ENCODE measurements at places on chromosomes 6 and 20.

GRCh38 chr6:121884620-121885019, 449.2 kb downstream of the GJA1 start:
- no peak for DNase-seq

DNA sequence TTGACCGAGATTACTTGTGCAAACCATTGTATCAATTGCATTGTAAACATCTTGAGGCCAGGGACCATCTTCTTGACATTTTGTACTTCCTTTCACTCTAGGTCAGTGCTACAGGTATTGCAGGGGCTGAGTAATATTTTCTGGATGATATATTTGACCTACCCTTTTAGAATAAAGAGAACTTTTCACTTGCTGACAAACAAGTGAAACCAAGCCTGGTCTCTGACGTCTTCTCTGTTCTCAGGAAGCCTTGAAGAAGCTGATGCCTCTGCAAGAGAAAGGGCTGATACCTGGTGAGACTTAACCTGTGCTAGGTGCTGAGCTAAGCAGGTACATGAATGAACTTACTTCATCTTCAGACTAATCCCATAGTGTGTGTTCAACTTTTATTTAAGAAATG, 60.5 kb upstream of the GGTLC1 start:
- DNase-seq, result no peak

GRCh38 chr6:135331002-135331401, 149.9 kb downstream of the MYB start:
- no peak for DNase-seq

DNA sequence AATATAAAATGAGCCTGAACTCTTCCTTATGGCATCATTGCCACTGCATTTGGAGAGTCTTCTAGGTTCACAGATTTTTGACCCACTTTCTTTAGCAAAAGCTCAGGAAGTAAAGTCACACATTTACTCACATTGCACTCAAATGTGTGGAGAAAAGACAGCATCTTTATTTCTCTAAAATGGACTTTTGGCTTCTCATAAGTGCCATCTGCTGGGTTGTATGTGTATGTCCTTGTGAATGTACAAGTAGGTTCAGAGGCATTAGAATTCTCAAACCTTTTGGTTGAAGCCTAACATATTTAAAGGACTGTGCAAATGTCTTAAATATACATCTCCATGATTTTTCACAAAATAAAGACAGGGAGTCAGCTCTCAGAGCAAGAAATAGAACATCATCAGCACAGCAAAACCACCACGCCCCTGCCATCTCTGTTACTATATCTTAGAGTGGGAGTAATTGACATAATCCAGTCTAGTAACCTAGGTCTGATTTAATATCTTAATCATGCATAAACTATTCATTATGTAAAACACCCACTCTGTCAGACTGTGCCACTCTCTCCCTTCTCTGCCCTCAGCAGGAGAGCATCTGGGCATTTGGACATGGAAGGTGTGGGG, 42.2 kb upstream of the SPTLC3 start:
- peak; percentile 23 for DNase-seq

DNA sequence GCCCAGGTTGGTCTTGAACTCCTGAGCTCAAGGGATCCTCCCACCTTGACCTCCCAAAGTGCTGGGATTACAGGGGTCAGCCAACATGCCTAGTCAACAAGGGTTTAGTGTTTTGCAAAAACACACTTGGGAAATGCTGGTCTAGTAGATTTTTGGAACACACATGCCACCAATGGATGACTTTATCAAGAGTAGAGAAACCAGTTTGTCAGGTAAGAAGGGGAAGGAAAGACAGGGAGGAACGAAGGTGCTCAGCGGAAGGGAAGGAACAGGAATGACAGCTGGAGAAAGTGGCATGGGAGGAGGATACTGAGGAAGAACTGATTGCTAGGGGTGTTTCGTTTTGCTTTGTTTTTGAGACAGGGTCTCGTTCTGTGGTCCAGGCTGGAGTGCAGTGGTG, 15.6 kb upstream of the SEC63 start:
- no peak for DNase-seq

GRCh38 chr6:80767808-80768207, 661.3 kb downstream of the BCKDHB start:
- no peak for DNase-seq

DNA sequence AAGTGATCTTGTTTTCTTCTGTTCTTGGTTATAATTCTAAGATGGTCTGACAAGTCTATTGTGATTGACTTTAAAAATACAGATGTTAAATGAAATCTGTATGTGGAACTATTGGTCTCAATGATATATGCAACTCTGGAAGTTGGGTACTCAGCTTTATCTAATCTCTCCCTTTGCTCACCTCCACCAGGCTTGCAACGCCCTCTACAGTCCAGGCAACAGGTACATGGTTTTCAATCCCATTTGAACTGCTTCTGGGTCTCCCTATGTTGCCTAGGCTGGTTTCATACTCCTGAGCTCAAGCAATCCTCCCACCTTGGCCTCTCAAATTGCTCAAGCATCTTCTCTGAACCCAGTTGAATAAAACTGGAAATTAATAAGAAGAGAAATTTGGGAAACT, 25.6 kb upstream of the HLA-DQB1 start:
- peak; percentile 64 for DNase-seq

GRCh38 chr6:4136354-4136831, 1.0 kb upstream of the ECI2 start:
- DNase-seq, result no peak

GRCh38 chr20:18739751-18740166, 73.8 kb upstream of the SCP2D1 start:
- DNase-seq, result peak; percentile 48

DNA sequence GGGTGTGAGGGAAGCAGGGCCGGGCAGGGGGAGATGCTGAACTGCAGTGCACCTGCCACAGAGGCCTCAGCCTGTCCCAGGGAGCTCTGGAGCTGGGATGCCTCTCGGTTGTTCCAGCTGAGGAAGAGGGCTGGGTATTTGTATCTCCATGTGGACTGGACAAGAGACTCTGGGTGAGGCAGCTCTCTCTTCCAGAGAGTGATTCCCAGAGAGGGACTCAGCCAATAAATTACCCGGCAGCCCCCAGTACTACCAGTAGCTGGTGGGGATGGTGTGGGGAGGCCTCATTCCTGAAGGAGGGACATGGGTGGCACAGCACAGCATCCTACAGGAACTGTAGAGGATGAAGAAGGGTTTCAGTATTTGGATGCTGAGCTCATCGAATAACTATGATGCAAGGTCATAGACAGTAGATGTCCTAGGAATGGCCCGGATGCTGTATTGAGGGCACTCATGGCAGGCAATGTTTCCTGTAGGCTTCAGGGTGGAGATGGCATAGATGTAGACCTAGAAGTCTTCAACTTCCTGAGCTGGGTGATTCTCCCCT, 1.4 kb downstream of the FGD2 start:
- no peak for DNase-seq

DNA sequence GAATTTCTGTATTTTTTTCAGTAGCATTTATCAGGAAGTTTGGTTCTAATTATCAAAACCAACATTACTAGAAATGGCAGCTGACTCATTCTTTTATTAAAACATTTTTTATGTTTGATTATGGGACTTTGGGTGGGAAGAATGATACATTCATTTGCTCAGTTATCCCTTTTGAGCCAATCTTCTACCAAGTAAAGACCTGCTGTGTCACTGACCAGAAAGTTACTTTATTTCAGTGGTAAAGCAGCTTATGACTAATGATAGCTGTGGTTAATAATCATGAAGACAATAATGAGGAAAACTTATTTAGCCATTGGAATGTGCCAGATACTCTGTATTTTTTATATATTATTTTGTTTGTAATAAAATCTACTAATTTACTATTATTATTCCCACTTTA, 142.3 kb downstream of the FARS2 start:
- no peak for DNase-seq
